Activated CD8-positive, alpha-beta memory T cell treated with anti-CD3 and anti-CD28 coated beads for 1 hour (primary cell): ENCODE measurements at places on chromosomes 5 and 9.

DNA sequence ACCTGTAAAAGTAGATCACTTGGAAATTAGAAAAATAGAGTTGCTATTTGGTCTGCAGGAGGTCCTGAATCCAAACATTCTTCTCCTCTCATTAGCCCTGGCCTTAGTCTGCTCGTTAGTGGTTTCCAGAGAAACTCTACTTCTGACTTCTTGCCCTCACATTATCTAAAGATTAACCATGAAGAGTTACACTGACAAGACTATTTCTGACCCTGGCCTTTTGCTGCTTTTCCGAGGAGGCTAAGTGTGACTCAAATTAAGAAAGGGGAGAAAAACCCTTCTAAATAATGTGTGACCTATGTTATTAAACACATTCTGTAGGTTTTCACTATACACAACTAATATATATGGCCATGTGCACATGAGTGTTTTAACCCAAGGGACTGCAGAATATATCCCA, 302.4 kb downstream of the RAB3C start:
- DNase-seq: no peak

- no peak for DNase-seq
Observed at GRCh38 chr5:146906803-146907202, 28.2 kb upstream of the PPP2R2B start.

GRCh38 chr5:141879941-141880738, 1.9 kb upstream of the PCDH1 start:
- DNase-seq: no peak

DNA sequence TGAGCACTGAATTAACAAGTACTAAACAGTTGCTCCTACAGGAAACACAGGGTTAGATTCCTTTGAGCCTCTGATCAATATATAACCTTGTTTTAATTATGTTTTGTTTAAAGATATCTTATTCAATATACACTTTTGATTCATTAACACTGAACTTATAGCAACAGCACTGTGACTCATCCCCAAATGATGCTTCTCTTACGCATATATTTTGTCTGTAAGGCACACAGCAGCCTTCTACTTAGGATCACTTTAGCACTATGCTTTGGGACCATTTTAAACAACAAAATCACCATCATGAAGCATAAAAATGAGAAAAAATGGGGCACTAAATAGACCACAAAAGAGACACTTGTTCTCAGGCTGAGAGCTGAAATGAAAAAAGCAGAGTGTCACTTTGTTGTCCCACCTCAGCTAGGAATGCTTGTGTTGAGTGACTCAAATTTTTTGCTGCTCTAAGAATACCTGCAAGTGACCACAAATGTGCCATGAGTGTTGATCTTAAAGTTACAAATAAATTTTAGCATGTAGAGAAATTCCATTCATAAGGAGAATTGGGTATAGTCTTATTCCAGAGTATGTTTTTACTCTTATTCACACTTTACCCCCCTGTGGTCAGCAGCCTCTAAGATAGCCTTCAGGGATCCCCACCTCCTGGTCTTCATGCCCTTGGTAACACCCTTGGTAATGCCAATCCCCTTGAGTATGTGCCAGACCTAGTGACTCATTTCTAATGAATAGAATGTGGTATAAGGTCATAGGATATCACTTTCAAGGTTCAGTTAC, 252.7 kb upstream of the IL12B start:
- no peak for DNase-seq

DNA sequence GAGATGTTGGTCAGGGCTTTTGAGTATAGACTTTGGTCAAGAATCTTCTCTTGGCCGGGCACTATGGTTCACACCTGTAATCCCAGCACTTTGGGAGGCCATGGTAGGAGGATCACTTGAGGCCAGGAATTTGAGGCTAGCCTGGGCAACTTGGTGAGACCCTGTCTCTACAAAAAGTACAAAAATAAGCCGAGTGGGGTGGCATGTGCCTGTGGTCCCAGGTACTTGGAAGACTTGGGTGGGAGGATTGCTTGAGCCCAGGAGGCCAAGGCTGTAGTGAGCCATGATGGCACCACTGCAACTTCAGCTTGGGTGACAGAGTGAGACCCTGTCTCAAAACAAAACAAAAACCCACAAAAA, 57.5 kb downstream of the ACER2 start:
- no peak for DNase-seq

DNA sequence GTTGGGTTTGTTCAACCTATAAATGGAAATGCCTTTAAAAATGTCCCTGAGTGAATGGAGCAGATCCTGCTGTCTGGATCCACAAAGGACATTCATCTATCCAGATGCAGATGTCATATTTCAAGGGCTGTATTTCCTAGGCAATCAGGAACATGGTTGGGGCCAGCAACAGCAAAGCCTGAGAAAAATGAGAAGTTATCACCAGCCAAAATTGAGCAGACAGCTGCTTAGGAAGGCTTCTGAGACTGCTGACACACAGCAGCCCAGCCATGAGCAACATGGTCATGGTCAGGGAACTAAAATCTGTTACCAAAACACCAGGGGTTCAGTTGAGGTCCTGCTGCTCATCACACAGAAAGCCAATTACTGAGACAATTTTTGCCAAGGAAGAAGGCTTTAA, 9.2 kb upstream of the IL7R start:
- DNase-seq: no peak

DNA sequence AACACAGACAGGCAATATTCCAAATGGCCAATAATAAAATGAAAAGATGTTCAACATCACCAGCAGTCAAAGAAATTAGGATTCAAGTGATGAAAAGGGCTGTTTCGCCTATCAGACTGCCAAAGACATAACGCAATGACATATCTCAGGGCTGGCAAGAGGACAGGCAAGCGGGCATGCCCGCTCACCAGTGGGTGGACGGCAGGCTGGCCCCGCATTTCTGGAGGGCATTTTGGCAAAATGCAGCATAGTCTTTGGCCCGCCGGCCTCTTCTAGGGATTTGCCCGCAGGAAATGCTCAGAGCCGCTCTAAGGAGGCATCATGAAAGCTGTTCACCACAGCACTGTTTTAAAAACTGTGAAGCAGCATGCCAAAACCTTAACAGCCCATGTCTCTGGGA, 1.4 kb upstream of the PPP1R26 start:
- DNase-seq: no peak

- no peak for DNase-seq
Observed at GRCh38 chr5:56552612-56553268, 262.6 kb upstream of the MAP3K1 start.

GRCh38 chr9:94995048-94995693, 268.7 kb downstream of the AOPEP start:
- no peak for DNase-seq

GRCh38 chr9:1202512-1203280, 152.5 kb downstream of the DMRT2 start:
- no peak for DNase-seq

DNA sequence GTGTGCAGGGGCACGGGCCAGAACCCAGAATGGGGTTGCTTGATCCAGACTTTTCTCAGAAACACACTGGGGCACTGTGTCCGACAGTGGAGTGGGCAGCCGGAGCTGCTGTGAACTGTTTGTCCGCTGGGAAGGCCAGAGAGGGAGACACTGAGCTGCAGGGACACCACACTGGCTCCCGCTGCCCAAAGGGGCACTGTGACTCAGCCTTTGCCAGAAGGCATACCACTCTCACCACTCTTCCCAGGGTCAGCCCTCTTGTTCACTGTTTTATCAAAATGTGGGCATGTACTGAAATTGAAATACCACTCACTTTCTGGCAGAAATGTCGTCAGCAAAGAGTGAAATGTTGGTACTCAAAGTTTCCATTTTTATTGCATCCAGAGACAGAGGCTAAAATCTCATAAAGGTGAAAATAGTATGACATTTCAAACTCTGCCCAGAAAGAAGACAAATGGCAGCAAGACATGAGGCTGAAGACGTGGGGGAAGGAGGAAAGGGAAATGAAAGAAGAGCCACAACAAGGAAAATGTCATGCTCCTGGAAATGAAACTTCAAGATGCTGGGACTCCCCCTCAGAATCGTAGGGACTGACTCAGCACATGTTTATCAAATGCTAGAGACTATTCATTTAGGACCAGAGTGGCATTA, 4.5 kb upstream of the IL7R start:
- no peak for DNase-seq

DNA sequence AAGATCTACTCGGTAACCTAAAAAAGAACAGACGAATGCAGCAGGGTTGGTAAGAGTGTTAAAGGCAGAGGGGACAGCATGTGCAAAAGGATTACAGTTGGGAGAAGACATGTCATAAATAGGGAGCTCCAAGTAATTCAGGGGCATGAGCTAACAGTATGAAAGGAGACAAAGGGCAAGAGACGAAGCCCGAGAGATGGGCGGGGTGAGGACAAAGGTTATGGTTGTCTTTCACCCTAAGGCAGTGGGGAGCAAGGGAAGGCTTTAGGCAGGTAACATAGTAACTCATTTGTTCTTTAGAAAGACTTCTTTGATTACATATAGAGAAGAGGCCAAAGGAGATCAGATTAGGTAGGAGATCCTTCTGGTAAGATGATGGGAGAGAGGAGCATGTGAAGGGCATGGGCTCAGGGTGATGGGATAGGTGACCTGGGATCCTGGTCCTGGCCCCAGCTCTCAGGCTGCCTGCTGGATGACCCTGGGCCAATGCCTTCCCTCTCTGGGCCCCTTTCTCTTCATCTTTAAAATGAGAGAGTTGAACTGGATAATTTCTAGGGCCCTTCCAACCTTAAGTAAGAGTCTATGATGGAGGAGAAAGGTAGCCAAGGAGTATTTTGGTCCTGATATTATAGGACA, 19.5 kb downstream of the MORN5 start:
- DNase-seq: no peak

DNA sequence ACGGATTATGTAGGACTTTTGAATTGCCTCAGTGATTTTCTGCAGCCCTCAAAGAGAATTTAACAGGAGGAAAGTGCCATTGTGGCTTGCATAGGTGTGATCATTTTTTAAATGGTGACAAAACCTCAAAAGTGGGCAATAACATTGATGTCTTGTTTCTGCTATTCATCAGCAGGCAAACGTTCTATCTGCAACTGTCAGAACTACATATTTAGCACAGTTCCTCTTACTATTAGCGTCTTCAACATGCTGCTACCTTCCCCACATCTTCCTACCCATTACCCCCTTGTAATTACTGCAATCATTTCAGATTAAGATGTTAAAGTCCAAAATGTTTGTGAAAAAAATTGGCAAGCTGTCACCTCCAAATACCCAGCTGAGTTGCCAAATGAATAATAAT, 254.6 kb downstream of the SMARCA2 start:
- no peak for DNase-seq

- DNase-seq: no peak
Observed at GRCh38 chr5:159877016-159877415, 39.3 kb upstream of the ADRA1B start.

- DNase-seq: no peak
Observed at GRCh38 chr5:143054480-143054941, 284.3 kb downstream of the ARHGAP26 start.

- DNase-seq: no peak
Observed at GRCh38 chr9:86304236-86304730, 21.9 kb upstream of the ISCA1 start.

- DNase-seq: no peak
Observed at GRCh38 chr5:30572279-30572678, 621.2 kb upstream of the CDH6 start.

DNA sequence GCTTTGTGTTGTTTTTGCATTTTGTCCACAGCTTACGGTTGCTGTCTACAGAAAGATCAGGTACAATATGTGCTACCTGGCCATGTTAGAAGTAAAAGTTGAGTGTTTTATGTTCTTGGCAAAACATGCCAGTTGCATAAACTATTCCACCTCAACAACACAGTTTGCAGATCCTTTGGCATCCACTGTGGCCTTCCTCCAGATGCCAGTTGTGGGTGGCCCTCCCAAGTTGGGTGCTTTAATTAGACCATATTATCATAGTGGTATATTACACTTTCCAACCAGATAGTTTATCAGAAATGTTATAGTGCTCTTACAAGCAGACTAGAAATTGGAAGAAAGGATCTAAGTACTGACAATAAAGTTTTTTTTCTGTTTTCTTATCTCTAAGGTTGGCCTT, 386.9 kb upstream of the KCNN2 start:
- no peak for DNase-seq

GRCh38 chr5:176379881-176380280, 8.5 kb downstream of the NOP16 start:
- no peak for DNase-seq

DNA sequence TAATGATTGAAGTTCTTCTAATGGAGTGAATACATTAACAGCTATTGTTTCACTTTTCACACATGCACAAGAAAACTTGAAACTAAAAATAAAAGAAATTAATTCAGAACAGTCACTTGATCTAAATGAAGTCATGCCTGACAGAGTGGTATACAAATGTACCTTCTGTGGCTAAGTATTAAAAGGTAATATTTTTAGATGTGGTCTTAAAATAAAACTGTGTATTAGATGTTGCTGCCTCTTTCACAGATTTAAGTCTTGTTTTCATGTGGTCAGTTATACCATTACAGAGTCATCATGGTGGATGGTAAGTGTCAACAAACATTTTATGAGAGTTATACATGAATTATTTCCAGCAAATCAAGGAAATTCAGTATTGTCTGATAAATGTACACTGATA, 47.0 kb downstream of the KIAA0825 start:
- DNase-seq: no peak

GRCh38 chr5:35660451-35660850, 42.8 kb downstream of the SPEF2 start:
- DNase-seq: no peak

GRCh38 chr5:141646026-141646425, 5.2 kb downstream of the FCHSD1 start:
- DNase-seq: no peak

- no peak for DNase-seq
Observed at GRCh38 chr9:81293651-81294050, 395.7 kb downstream of the TLE1 start.

DNA sequence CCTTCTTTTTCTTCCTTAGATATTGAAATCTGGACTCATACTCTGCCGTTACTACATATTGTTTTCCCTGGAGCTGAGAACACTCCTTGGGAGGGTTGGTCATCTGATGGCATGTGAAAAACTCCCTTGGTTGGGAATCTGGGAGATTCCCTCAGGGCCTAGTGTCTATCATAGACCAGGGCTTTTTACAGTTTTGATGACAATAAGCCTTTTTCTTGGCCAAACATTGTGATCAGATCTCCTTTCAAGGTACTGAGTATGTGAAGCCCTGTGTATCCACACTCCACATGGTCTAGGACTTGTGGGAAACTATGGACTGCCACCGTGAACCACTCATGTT, 32.9 kb downstream of the TMEM252 start:
- no peak for DNase-seq

DNA sequence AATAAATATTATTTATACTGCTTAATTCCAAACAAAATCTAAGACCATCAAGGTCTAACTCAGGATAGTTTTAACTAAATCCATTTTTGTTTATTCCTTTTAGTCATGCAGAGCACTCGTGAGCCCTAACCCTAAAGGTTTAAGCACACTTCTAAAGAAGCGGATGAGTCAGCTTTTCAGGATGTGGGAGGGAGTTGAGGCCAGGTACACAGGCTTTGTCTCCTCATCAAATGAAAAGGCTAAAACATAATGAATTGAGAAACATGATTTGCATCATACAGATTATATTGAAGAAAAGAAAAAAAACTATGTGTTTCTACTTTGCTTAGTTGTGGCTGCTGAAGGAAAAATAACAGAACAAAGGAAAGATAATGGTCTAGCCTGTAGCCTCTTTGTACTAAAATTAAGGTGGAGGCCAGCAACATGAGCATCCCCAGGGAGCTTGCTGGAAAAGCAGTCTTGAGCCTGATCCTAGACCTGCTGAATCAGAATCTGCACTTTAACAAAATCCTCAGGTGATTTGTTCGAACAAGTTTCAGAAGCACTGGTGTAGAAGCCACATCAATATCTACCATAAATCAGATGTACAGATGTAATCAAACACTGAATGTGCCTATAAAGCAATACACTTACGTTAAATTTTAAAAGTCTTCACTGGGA, 21.1 kb upstream of the ISCA1 start:
- no peak for DNase-seq

- no peak for DNase-seq
Observed at GRCh38 chr5:76808141-76808691, 10.6 kb upstream of the F2RL1 start.
